ENCODE measurements at places on chromosomes 4 and X.

- DNase-seq: no peak
Observed at GRCh38 chr4:39205476-39205875, 23.1 kb downstream of the WDR19 start.

DNA sequence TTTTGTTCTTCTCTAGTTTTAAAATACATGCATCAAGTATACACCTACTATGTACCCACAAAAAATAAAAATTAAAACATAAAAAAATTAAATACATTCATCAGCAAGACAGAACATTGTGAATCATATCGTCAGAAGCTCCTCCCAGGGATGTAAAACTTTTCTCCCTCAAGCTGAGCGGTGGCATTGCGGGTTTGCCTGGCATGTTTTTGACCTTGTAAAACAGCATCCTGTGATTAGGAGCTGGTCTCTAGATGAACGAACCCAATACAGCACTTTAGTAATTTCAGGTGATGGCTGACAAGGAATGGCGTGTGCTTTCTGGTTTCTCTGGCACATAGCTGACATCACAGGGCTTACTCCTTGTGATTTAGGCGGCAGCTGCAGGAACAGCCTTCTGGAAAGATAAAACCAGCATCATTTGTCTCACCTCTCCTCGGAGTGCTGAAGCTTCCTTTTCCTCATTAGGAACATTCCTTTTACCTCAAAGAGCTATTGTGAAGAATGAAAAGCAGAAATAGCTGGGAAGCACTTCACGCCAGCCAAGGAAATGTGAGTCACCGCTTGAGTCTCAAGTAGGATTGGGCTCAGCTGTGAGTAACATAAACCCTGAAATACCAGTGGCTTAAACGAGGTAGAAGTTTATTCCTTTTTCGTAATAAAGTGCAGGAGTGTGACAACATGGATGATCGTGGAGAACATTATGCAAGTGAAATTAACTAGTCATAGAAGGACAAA, 44.3 kb downstream of the NYX start:
- DNase-seq: no peak

- no peak for DNase-seq
Observed at GRCh38 chr4:48137846-48138245, 3.8 kb upstream of the TXK start.

DNA sequence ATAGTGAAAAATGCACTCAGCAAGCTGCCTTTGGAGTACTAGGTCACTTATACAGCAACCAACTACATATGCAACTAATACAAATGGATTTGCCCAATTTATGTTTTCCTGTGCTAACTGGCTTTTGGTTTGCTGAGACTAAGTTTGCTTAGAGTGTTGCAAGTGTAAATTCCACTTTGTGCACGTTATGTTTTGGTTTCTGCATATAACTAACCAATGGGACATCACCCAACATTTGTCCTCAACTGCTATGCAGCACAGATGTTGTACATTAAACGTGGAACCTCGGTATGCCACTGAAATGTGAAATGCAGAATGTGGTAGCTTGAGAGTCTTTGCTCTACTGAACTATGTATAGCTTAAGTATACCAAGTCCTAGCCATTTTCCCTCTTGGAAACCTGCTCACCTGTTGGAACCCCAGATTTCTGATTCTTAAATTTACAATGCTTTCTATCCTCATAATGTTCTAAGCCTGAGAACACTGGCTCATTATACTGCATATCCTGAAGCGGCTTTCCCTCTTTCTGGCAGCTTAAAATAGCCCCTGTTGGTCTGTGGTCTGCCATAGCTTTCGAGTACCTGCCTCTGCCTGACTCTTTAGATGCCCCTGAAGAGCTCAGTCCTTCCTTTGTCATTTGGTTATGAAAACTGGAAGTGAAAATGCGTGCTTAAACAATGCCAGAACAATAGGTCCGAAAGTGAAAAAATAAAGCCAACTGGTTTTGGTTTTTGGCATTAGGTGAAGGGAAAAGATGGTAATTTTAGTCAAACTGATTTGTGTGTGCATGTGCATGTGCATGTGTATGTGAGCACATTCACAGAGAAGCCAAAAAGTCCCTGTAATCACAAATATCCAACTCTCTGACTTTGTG, 158.0 kb downstream of the SH2D1A start:
- DNase-seq: no peak

DNA sequence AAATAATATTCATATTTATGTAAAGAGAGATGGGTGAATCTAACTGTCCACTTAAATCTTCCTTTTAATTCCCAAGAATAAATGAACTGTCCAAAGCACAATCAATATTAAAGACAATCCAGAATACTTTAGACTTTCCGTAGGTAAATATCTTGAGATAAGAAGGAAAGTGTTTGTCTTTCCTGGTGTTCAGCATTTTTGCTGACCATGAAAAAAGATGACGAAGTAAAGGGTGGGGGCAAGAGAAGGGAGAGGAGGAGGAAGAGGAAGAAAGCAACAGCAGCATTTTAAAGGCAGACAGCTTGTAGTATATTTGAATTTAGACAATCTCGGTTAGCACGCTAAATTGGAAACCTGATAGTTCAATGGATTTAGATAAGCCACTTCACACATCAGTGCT, 498.2 kb downstream of the KCNIP4 start:
- DNase-seq: no peak

- no peak for DNase-seq
Observed at GRCh38 chrX:132539611-132540010, 50.8 kb upstream of the MBNL3 start.

- no peak for DNase-seq
Observed at GRCh38 chr4:36290641-36291040, 9.2 kb downstream of the DTHD1 start.

GRCh38 chrX:42117318-42117717, 194.0 kb upstream of the CASK start:
- DNase-seq: no peak

GRCh38 chr4:73481358-73481757, at the start of gene AFM:
Gene AFM (plus strand): TSS chr4:73481745. CDS start chr4:73481776, 31 bp downstream.
- DNase-seq: no peak

DNA sequence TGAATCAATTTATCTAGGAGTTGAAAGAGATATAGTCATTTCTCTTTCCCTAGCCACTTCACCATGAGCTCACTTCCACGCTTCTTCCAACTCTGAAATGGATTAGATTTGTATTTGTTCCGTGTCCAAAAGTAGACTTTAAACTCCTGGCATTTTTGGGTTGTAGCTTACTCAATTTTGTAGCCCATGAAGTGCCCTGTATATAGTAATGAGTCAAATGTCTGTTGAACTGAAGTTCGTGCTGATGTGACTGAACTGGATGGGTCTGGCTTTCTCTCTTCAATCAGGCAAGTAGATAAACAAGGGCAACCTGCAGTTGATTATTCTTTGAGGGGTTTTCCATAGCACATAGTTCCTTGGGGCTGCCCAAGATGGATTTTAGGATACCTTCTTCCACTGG, 450.6 kb downstream of the SH2D1A start:
- DNase-seq: no peak

DNA sequence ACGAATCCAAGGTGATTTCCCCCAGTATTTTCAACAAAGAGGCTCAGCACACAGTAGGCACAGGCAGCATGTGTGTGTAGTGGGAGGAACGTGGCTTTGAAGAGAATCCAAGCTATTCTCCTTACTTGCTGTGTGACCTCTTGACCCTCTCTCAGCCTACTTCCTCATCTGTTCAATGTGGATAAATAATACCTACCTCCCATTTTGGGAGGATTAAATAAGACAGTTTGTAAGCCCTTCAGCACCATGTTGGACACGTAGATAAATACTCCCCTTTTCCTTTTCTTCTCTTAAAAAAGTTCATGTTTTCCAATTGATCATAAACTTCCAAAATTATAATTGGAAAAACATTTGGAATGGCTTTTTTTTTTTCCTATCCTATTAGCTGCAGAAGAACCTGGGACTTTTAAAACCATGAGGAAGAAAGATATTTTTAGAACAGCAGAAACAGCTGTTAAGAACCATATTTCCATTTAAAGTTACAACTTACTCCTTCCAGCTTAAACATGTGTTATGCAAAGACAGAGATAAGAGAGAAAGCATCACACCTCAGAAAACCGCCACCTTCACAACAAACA, 56.1 kb upstream of the TMEM131L start:
- DNase-seq: no peak

GRCh38 chr4:83255584-83255983, 29.0 kb downstream of the COQ2 start:
- no peak for DNase-seq

GRCh38 chr4:42265782-42266602, 113.5 kb upstream of the BEND4 start:
- no peak for DNase-seq

GRCh38 chrX:45133465-45133864, 67.2 kb downstream of the DIPK2B start:
- no peak for DNase-seq

DNA sequence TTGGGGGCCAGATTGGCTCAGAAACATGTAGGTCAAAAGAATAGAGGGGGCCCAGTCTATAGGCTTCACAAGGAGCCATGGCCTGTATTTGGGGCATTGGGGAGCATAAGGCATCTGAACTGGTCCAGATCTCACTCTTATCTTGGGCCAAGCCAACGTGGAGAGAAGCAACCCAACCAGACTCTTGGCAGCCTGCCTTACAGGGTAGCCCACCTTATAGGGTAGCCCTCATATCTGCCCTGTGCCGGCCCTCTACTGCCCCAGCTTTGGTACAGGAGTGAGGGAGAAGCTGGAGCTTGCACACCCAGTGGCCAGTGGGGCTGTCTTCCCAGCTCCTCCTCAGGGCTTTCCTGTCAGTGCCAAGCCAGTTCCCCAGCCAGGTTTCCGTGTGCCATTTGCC, 142.2 kb downstream of the AMMECR1 start:
- DNase-seq: no peak

DNA sequence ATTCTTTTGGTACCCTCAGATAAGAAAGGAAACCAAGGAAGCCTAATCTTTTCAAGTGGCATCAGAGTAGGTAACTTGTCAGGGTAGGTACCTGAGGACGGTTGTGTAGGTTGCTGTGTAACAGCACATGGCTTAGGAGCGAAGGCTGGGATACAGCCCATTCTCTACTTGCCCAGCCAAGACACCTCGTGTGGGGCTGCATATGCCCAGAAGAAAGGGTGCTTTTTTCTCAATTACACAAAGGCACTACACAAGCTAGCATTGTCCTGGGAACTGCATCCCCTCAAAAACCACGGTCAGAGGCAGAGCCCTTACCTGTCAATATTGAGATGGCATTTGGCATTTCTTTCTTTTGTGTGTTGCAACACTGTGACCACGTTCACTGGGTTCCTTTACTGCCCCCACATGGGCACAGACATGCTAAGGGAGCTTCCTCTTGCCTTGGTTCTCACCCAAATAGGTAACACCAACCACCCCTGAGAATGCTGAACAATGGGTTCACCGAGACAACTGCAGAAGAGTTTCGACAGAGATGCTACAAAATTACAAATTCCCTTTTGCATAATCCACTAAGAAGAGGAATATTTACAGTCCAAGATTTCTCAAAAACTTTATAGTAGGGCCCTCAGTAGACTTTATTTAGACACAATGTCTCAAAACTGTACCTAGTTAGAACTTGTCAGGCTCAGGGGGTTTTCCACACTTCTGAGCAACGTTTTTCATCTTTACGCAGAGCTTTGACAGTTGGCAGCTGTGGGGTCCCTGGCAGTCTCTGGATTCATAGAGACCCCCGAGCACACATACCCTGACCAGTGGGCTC, 35.8 kb upstream of the TNIP3 start:
- DNase-seq: peak; percentile 38

- no peak for DNase-seq
Observed at GRCh38 chr4:183971929-183972490, 66.9 kb downstream of the STOX2 start.

GRCh38 chrX:121336831-121337421, 289.5 kb downstream of the GLUD2 start:
- no peak for DNase-seq

DNA sequence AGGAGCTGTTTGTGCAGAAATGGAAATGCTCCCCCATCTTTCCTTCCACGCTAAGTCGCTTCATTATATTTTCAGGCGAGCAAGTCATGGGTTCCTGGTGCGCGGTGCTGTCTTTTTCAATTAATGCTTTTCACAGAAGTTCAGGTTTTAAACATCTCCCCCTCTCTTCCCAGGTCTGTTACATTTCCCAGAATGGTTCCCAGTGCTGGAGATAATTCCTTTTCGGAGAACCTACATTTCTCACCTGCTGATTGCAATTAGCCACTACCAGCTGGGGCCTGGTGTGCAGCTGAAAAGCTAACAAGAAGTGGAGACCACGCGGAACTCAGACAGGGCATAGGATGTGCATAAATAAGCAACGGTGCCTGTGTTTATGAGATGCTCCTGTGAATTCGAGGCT, 217.8 kb downstream of the MID1IP1 start:
- no peak for DNase-seq

DNA sequence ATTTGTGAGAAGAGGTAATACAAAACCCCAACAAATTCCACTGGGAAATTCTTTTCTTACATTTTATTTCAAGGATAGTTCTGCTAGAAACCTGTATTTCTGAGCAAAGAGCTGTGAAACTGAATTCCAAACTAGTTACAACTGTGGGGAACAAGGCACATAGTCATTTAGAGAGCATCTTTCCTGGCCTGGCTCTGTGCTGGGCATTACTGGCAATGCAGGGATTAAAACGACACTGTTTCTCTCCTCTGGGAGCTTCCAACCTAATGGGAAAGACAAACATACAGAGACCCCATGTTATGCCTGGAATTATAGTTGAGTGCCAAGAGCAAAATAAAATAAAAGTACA, 36.5 kb downstream of the SUPT20HL1 start:
- no peak for DNase-seq

DNA sequence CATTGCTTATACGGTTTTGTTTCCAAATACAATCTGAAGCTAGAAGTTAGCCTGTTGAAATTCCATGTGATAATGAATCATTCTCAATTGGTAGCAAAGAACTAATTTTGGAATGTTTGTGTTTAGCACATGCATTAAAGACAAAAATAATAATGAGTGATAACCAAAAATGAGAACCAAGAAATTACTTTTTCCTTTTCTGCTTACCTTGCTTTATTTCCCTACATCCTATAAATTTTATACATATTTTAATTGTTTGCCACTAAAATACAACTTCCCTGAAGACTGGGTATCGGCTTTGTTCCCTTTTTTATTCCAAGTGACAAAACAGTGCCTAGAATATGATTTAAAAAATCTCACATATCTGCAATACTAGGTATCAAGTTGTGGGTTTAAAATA, 203.8 kb upstream of the TACR3 start:
- DNase-seq: no peak

DNA sequence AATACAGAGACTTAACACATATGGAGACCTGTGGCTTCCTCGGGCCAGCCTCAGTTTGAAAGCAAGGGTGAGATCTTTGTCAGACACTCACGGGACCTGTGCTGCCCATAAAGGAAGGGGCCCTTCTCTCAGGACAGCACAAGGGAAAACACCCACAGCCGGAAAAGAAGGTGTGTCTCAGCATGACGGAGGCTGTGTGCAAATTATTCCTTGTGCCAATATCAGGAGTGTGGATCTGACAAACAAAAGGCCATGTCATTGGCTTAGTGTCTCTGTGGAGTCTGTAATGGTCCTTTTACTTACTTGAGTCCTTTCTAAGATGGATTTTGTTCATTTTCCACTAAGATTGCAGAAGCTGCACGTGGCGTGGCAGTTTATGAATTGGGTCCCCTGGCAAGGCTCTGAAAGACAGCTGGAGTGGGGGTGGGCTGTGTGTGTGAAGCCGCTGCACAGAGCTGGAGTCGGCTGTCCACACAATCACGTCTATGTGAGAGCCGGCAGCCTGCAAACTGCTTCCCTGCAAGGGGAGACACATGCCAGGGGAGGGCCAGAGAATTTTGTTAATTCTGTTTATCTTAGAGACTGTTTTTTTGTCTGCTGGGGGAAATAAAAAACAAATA, 1.9 kb downstream of the ENPP6 start:
- DNase-seq: no peak

- DNase-seq: no peak
Observed at GRCh38 chrX:113384628-113385027, 544.0 kb upstream of the AMOT start.
